ENCODE measurements at places on chromosomes 5 and 9.

- peak; percentile 93 for DNase-seq
Measured at GRCh38 chr5:94463739-94464138, 154.7 kb downstream of the KIAA0825 start.

DNA sequence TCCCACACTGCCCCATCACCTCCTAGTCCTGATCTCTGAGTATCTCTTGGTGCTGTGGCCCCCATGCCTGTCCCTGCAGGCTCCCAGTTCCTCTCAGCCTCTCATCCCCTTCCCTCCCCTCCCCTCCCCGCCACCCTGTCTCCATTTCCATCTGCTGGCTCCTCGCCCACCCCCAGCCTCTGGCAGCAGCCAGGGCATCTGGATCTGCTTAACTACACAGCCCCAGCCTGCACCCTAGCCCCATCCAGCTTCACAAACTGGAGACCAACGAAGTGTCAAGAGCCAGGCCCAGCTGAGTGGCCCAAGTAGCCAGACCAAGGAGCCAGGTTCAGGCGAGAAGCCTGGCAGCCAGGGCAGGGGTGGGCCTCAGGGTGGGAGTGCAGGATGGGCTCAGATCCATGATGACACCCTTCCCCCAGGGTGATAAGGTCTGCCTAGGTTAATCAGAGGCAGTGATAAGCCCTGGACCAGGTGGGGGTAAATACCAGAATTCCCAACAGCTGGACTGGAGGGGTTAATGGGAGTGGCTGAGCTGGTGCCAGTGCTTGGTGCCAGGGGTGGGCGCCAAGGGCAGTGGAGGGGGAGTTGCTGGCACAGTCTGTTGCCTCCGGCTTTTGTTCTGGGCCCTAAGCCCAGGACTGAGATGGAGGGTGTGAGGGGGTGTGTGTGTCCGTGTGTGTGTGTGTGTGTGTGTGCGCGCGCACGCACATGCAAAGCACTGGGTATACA is 2.5 kb downstream of the IL11RA start:
- DNase-seq = peak; percentile 91

- no peak for DNase-seq
Measured at GRCh38 chr5:137627706-137628105, 108.2 kb downstream of the KLHL3 start.

GRCh38 chr5:171578829-171579491 is 159.5 kb downstream of the FGF18 start:
- DNase-seq = no peak

DNA sequence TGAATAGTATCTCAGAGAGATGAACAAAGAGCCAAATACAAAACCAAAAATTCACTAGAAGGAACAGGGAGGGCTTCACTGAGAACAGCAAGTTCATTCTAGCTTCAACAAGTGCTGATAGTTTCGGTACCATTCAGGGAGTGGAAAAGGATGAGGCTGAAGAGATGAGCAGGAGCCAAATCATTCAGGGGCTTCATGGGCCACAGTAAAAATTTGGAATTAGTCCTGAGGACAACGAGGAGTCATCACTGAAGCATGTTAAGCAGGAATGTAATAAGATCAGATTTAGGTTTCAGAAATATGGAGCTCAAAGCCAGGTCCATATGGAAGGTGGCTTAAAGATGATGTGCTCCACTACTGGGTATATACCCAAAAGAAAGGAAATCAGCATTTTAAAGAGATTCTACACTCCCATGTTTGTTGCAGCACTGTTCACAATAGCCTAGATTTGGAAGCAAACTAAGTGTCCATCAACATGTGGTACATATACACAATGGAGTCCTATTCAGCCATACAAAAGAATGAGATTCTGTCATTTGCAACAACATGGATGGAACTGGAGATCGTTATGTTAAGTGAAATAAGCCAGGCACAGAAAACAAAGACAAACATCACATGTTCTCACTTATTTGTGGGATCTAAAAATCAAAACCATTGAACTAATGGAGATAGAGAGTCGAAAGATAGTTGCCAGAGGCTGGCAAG is 36.2 kb downstream of the SPOCK1 start:
- DNase-seq = peak; percentile 15

- DNase-seq = peak; percentile 86
Measured at GRCh38 chr9:32968101-32969011, 33.1 kb downstream of the APTX start.

DNA sequence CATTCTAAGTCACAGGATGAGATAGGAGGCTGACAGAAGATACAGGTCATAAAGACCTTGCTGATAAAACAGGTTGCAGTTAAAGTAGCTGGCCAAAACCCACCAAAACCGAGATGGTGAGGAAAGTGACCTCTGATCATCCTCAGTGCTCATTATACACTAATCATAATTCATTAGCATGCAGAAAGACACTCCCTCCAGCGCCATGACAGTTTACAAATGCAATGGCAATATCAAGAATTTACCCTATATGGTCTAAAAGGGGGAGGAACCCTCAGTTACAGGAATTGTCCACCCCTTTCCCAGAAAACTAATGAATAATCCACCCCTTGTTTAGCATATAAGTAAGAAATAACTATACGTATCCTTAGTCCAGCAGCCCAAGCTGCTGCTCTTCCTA is 63.2 kb upstream of the IQGAP2 start:
- DNase-seq = no peak

DNA sequence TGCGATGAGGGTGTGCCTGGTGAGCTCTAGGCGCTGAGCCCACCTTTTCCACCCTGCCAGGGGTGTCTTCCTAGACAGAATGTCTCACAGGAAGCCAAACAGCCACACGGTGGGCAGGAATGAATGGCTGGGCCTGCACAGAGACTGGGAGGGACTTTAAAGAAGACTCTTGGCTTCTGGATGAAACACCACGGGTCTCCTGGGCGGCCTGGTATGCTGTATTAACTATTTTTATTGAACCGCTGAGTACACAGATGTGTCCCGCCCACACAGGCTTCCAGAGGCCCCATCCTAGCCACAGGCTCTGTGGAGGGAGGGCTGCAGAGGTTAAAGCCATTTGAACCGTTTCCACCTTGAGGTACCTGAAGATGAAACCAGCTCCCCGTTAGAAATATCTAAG is 115.2 kb upstream of the CXCL14 start:
- DNase-seq = no peak

- no peak for DNase-seq
Measured at GRCh38 chr9:127915801-127916719, 781 bp downstream of the ST6GALNAC4 start.

- DNase-seq = no peak
Measured at GRCh38 chr5:155884041-155884440, 442.9 kb upstream of the SGCD start.

DNA sequence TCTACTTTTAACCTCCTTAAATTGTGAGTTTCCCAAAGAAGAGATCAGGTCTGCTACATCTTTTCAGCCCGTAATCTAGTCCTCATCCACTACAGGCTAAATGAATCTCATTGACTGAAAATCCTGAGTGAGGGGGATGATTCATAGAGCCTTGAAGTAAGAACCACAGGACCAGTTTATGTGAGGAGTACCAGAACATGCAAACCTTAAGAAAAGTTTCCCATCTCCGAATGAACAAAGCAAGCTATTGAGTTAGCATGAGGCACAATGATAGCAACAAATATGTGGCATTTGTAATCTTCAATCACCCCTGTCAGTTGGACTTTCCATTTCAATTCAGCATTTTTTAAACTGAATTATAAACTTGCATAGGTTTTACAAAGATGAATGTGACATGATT is 197.0 kb downstream of the ALDH1A1 start:
- no peak for DNase-seq

DNA sequence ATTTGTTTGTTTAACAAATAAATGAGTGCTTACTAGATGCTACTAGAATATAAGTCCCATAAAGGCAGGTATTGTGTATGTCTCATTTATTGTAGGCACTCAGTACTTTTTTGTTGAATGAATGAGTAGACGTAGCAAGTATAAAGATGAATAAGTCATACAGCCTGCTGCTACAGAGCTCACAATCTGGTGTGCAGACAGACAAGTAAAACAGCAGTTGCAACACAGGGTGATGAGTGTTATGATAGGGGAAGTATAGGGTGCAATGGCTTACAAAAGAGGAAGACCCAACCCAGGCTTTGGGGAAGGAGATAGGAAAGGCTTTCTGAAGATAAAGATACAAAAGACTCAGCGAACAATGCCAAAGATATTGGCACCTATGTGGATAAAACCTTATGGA is 47.7 kb downstream of the SH3RF2 start:
- DNase-seq = no peak

- DNase-seq = no peak
Measured at GRCh38 chr5:152355061-152355460, 50.0 kb downstream of the NMUR2 start.

GRCh38 chr9:126499005-126499910 is 114.5 kb upstream of the LMX1B start:
- peak; percentile 79 for DNase-seq

GRCh38 chr9:777978-778377 is 63.5 kb upstream of the DMRT1 start:
- DNase-seq = no peak

DNA sequence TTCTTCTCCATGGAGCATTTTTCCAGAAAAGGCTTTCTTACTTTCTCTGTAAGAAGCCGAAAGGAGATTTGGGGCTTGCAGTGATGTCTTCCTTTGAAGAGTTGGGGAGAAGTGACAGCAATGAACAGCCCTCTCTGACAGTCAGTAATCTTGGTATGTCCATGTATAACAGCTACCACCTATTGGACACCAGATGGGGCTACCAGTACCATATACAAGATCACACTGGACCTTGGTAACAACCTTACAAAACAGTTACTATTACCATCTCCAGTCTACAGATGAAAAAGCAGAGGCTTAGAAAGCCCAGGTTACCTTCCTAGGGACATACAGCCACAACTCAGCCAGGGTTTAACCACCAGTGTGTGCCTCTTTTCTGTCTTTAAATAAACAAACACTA is 272.7 kb upstream of the TRPC7 start:
- DNase-seq = peak; percentile 9

- no peak for DNase-seq
Measured at GRCh38 chr5:137145721-137146120, 353.4 kb downstream of the SPOCK1 start.

- peak; percentile 72 for DNase-seq
Measured at GRCh38 chr9:75064307-75065025, 23.5 kb downstream of the NMRK1 start.

GRCh38 chr9:22114956-22115355 is 105.9 kb upstream of the CDKN2B start:
- peak; percentile 28 for DNase-seq

- no peak for DNase-seq
Measured at GRCh38 chr9:38094165-38094564, 25.1 kb upstream of the SHB start.

DNA sequence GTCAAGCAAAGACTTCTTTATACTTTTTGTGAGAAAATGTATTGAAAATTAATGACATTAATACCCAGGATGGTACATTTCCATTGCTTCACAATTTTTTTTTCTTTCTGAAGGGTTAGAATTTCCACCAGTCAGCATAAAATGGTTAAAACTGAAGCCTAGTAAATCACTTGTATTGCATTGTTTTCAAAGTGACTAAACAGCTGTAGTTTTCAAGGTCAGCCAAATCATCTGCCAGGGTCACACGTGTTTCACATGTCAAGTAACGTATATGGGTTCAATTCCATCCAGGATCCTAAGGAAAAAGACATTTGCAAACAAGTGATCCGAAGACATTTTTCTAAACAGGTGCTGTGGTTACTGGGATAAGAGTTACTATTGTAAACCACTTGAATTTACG is 574.2 kb downstream of the RAB3C start:
- DNase-seq = no peak

DNA sequence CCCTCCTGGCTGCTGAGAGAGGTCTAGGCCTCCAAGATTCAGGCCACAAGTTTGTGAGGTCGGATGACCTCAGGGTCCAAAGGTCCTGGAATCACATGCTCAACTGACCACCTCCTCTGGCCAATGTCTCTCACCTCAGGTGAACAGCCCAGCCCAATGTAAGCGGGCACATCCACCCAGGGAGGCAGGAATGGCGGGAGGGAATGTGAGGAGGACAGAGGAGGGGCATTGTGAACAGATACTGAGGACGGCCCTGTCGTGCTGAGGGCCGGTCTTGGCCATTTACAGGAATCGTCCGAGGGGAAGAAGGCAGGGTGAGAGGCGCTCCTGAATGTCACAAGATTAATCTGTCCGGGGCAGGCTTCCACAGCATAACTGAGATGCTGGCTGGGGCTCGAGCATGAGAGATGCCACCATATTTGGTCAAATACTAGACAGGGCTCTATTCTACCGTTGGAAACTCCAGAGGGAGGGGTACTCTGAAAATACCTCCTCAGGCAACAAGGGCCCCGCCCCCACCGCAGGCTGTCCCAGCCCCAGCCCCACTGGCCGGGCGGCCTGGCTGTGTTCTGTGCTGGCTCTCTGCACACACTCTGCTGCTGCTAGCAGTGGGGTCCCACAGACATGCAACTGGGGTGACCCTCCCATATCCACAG is 1.5 kb upstream of the IL17B start:
- no peak for DNase-seq

DNA sequence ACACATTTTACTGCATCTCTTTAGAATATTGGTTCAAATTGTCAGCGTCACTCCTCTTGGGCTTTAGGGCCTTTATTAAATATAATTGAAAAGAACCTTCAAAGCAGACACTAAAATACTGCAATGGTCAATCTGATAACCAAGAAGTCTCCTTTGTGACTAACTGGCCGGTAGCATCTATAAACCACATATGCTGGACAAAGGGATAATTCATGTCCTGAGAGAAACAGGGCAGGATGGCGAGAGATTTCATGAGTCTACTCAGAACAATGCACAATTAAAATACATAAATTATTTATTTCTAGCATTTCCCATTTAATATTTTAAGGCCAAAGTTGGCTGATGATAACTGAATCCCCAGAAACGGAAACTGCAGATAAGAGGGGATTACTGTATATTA is 1083.4 kb upstream of the CDH18 start:
- no peak for DNase-seq

GRCh38 chr9:71826279-71826678 is 58.0 kb upstream of the CEMIP2 start:
- DNase-seq = no peak

- DNase-seq = no peak
Measured at GRCh38 chr5:86143837-86144236, 473.9 kb upstream of the COX7C start.

DNA sequence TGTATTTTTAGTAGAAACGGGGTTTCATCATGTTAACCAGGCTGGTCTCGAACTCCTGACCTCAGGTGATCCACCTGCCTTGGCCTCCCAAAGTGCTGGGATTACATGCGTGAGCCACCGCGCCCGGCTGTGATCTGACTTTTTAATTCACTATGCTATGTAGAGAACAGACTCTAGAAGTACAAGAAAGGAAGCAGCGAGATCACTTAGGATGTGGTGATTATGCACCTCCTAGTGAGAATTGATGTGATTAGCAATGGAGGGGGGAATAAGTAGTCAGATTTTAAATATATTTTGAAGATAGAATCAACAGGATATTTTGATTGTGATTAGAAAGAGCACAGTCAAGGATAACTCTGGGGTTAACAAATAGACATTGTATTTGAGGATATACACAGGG is 36.3 kb downstream of the GAPVD1 start:
- DNase-seq = no peak

DNA sequence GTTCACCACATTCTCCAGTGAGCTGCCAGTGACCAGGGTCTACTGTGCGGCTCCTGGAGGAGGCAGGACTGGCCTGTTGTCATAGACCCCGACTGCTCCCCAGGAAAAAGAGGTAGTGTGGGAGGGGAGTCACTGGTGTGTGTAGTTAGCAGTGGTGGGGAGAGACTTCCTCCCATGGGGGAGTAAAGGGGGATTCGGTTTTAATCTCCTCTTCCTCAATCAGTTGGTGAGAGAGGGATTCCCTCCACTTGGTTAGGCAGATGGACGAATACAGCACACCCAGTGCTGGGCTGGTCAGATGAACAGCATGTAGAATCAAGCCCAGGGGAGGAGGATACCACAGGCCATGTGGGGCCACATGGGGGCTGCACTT is 207.6 kb upstream of the S1PR3 start:
- no peak for DNase-seq

GRCh38 chr5:99248066-99248465 is 319.3 kb upstream of the CHD1 start:
- no peak for DNase-seq

Data from adipocyte (in vitro differentiated cells).